ENCODE measurements at places on chromosomes 4 and X. TPM values are rescaled to one million over a fixed set of nuclear protein-coding genes. Genes with fewer than 3 reads are reported as not detected.

ADRA2C gene
- 11.4 TPM for total RNA-seq

KCND1 gene
- 1.1 TPM for total RNA-seq

VCX gene
- total RNA-seq = not detected

NLRP2B gene
- total RNA-seq = not detected

DNA sequence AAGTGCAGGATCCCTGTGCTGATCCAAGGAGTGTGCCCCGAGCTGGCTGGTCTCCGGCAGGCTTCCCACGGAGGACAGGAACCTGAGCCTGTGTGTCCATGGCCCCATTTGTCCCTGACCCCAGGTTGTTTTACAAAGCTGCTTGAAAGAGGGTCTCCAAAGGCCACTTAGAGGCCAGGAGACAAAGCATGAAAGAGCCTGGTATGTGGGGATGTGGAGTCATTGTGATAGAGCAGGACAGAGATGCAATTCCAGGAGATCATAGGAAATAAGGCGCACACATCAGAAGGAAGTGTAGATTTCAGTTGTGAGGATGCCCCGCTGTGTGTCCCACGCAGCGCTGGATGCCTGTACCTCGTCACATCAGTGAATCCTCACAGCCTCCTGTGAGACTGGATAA is 48.0 kb downstream of the TENM3 start:
- no peak for DNase-seq

- no peak for DNase-seq
Observed at GRCh38 chr4:183554878-183555585, 50.2 kb downstream of the ING2 start.

DNA sequence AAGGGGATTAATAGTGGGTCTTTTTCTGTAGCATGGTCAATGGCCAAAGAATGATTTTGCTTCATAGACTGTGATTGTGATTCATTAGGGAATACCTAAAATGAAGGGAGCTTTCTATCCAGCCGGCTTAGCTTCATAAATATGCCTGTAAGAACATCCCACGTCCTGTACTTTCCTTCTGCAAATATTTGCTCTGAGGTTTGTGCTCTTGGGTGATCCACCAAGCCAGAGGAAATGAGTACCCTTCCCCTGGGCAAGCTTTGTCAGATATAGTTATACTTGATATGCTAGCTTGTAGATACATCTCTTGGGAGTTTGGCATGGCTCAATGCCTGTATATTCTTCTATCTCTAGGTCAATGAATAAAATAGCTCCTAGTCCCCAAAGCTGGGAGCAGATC is 28.2 kb upstream of the SPARCL1 start:
- no peak for DNase-seq

All from cardiac muscle cell (in vitro differentiated cells and primary cell).